ENCODE measurements at places on chromosomes 12 and 14. TPM values are rescaled to one million over a fixed set of nuclear protein-coding genes. Genes with fewer than 3 reads are reported as not detected.

CLEC6A gene
- not detected for polyA plus RNA-seq

PRB2 gene
- not detected for polyA plus RNA-seq

TMEM63C gene
- 0.93 TPM for polyA plus RNA-seq

B4GALNT3 gene
- polyA plus RNA-seq: 22.2 TPM

SERPINA12 gene
- 0.33 TPM for polyA plus RNA-seq

ANKRD33 gene
- 0.36 TPM for polyA plus RNA-seq

GPR65 gene
- polyA plus RNA-seq: 0.64 TPM

PGF gene
- 12.5 TPM for polyA plus RNA-seq

- DNase-seq: no peak
Measured at GRCh38 chr12:70560671-70561070, 76.6 kb downstream of the PTPRB start.

DNA sequence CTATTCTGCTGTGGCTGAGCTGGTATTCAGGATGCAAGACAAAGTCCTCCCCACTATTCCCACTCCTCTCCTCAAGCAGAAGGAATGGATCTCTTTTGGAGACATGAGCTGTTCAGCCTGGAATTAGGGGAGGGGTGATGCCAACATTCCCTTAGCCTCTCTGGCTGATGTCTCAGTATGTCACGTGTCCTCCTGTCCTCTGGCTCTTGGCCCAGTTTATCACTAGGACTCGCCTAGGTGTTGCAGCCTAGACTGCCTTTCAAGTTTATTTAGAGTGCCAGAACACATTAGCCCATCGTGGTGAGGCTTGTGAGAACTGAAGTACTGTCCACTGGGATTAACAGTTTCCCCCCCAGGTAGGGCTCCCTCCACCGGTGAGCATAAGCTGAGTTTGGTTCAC lies 239.9 kb upstream of the MIS18BP1 start:
- DNase-seq: no peak

- no peak for DNase-seq
Measured at GRCh38 chr12:88067301-88067700, 38.1 kb upstream of the C12orf50 start.

DNA sequence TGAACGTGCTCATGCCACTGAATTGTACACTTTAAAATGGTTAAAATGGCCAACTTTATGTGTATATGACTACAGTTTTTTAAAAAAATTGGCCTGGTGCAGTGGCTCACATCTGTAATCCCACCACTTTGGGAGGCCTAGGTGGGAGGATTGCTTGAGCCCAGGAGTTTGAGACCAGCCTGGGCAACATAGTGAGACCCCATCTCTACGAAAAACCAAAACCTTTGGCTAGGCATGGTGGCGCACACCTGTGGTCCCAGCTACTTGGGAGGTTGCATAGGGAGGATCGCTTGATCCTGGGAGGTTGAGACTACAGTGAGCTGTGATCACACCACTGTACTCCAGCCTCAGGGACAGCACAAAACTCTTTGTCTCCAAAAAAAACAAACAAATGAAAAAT lies 5.3 kb downstream of the BRI3BP start:
- no peak for DNase-seq

- DNase-seq: no peak
Measured at GRCh38 chr14:76806446-76806845, 6.2 kb downstream of the ANGEL1 start.

- DNase-seq: no peak
Measured at GRCh38 chr14:75499084-75499875, 23.0 kb upstream of the BATF start.

GRCh38 chr14:39145266-39145966 lies 24.7 kb downstream of the TRAPPC6B start:
- no peak for DNase-seq

GRCh38 chr12:77104286-77104685 lies 38.9 kb upstream of the E2F7 start:
- DNase-seq: no peak

DNA sequence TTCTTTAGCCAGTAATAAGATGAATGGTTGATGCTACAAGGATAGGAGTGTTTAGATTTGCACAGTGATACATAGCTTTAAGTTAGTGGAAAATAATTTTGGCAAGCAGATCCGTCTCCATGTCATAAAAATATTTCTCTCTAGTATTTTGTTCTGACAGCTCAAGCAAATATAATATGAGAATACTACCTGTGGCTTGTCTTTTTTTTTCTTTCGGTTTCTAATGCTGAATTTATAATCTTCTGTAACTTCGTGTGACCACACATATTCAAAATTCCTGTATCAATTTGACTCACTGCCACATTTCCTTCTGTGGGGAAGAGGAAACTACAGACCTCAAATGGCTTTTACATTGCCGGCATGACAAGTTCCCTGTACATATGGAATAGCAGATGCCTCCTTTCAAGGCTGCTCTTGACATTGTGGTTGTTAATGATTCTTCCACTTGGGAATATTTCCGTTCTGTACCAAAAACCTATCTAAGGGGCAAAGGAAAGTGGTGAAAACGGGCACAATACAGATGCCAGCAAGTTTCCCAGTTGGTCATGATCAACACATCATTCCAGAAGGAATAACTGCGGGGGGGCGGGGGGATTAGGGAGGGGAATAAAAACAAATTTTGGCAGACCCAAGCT lies 103.6 kb upstream of the CCDC91 start:
- DNase-seq: no peak

GRCh38 chr14:58587271-58587670 lies 50.5 kb upstream of the DACT1 start:
- DNase-seq: no peak

DNA sequence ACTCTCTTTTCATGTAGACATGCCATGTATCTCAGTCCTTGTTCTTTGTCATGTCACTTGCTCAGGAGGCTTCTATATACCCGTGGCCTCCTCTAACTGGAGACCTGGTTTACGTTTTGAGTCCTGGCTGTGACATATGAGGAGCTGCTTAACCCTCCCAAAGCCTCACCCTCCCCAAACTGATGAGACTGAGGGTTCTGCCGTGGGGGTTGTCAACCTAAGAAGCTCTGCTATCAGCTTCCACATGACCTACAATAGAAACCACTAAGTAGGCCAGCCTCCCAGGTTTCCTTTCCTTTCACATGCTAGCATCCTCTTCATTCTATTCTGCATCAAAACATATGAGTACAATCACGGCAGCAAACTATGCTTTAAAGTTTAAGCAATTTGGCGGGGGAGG lies 76.8 kb upstream of the WSCD2 start:
- no peak for DNase-seq

GRCh38 chr12:117202556-117202955 lies 12.3 kb upstream of the FBXO21 start:
- no peak for DNase-seq

DNA sequence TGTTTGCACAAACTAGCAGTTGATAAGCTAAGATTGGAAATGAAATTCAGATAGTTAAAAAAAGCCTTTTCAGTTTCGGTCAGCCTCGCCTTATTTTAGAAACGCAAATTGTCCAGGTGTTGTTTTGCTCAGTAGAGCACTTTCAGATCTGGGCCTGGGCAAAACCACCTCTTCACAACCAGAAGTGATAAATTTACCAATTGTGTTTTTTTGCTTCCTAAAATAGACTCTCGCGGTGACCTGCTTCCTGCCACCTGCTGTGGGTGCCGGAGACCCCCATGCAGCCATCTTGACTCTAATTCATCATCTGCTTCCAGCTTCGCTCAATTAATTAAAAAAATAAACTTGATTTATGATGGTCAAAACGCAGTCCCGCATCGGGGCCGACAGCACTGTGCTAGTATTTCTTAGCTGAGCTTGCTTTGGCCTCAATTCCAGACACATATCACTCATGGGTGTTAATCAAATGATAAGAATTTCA lies 335.6 kb downstream of the TMEM121 start:
- no peak for DNase-seq

GRCh38 chr12:123892180-123892559 lies 80.5 kb downstream of the CCDC92 start:
- no peak for DNase-seq

DNA sequence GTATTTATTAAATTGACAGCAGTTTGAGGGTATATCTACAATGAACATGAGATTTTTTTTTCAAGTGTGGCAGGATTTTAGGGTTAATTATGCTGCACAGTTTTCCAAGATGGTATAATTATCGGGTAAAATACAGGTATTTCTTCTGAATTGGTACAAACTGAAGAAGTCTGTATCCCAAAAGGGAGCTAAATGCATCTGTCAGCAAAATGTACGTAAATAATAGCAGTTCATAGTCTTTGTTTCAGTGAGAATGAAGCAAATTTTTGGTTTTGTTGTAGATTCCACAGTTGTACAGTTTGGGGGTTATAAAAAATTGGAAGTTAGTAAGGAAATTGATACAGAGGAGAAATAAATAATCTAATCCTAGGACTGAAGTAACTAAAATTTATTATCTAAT lies 63.3 kb downstream of the RAD52 start:
- DNase-seq: no peak

GRCh38 chr12:66548338-66549049 lies 130.4 kb downstream of the GRIP1 start:
- no peak for DNase-seq

DNA sequence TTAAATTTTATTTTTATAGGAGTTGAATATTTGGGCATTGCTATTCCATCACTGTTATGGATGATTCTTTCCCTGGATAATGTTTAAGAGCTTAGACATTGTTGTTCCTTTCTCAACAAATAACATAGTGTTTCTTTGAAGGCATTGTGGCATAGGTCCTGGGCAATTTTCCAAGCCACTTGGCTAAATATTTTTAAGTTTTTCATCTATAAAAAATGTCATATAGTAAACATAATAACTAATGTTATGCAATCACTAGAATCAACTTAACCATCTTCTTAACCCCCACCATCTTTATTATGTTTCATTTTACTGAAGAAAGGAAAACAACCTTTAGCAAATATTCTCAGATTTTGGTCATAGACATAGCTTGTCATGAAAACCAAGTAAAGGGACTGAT lies 600.6 kb upstream of the LMO3 start:
- DNase-seq: no peak

DNA sequence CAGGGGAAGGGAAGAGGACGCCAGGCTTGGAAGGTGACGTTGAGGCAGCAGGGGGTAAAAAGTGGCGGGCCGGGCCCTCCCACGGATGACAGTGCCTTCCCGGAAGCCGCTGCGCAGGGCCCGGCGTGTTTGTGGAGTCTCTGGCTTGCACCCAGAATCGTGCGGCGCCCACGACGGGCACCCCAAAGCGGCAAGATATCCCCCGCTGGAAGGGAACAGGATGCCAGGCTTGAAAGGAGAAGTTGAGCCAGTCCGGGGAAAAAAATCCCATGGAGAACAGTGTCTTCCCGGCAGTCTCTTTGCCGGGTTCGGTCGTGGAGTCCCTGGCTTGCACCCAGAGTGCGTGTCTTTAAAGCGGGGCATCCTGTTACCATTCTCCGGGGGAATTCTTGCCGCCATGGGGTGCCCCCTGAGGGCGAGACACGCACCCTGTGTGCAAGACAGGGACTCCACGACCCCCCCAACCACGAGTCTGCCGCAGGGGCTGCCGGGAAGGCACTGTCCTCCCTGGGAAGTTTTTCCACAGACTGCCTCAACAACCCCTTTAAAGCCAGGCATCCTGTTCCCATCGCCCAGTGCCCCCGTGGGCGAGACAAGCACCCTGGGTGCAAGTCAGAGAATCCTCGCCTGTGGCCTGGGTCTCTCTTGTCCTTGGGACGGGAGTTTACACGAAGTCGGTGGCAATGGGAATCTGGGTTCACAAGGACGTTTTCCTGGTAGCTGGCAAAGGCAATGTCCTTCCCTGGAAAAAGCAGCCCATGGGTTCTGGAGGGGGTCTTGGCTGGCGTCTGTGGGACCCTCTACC lies 156.1 kb upstream of the ALG10B start:
- no peak for DNase-seq

GRCh38 chr12:110860833-110861296 lies 14.1 kb downstream of the CCDC63 start:
- DNase-seq: peak; percentile 14

GRCh38 chr12:88468581-88468980 lies 111.7 kb downstream of the KITLG start:
- DNase-seq: no peak

DNA sequence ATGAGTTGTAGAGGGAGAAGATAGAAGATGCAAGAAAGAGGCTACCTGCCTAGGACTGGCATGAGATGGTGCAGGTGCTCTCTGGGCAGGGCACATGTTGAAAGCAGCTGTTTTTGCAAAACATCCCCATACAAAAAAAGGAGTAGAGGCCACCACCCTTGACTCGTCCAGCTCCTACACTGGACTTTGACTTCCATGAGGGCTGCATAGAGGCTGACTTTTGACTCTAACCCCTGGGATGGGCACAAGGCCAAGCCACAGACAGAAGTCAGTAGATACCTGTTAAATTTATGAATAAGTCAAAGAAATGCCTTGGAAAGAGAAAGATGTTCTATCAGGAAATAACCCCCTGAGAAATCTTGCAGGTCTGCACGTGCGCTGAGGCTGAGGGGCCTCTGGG lies 1139.1 kb upstream of the TMEM132C start:
- DNase-seq: no peak

- no peak for DNase-seq
Measured at GRCh38 chr12:124774462-124775167, 89.0 kb downstream of the SCARB1 start.

DNA sequence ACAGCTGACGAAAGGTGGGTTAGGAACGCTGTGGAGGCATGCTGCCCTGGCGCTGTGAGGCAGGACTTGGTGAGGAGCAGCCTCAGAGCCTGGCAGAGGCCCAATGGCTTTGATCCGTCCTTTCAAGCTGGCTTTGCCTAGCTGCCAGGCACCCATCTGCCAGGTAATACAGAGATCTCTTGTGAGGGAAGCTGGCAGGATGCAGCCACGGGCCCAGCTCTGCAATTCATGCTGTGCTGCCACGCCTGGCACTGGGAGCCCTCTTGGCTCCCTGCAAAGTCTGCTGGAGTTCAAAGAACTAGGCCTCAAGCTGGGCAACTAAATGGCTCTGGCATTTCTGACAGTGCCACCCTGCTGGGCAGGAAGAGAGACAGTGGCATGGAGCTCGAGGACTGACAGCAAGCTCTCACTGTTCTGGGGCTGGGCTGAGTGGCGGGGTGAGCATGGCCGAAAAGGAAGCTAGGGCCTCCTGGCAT lies 18.7 kb downstream of the IQSEC3 start:
- no peak for DNase-seq

- no peak for DNase-seq
Measured at GRCh38 chr12:132132609-132133430, 11.3 kb downstream of the DDX51 start.

DNA sequence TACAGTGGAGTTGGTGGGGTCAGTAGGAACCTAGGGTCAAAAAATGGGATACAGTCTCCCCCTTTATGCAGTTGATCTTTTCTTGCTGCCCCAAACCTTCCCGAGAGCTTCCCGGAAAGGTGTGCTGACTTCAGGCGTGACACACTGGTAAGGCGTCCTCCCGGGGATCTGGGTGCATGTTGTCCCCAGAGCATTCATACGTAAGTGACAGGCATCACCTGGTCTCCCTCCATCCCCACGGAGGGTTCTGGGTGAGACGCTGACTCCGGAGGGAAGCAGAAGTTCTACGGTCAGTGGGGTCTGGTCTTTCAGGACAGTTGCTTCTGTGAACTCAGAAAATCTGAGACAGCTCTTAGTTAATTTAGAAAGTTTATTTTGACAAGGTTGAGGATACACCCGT lies 159.6 kb upstream of the RTL1 start:
- DNase-seq: no peak

GRCh38 chr12:75933101-75933500 lies 98.5 kb downstream of the PHLDA1 start:
- DNase-seq: no peak
